ENCODE measurements at places on chromosomes 12 and 14. TPM values are rescaled to one million over a fixed set of nuclear protein-coding genes. Genes with fewer than 3 reads are reported as not detected.
A peak's percentile ranks its signal among the peaks of the same experiment; 100 is the strongest.

C12orf56 gene
- not detected for total RNA-seq

HOXC12 gene
- not detected for total RNA-seq

TEAD4 gene
- 42.7 TPM for total RNA-seq

KLRD1 gene
- total RNA-seq: 0.32 TPM

GRCh38 chr12:110766311-110767154 lies 23.8 kb upstream of the PPP1CC start:
- no peaks in the 10 kb centered on the region for H3K36me3 ChIP-seq
- DNase-seq: no peak
- no peaks in the 10 kb centered on the region for H3K27me3 ChIP-seq
- H3K4me3 ChIP-seq: no peak overlapping the region
- no peak overlapping the region for H3K27ac ChIP-seq

GRCh38 chr12:22286569-22286968 lies 47.9 kb downstream of the ST8SIA1 start:
- DNase-seq: no peak
- H3K36me3 ChIP-seq: no peaks in the 10 kb centered on the region
- no peaks in the 10 kb centered on the region for H3K27me3 ChIP-seq

GRCh38 chr14:58598028-58598803 lies 39.5 kb upstream of the DACT1 start:
- no peak overlapping the region for H3K4me3 ChIP-seq
- no peaks in the 10 kb centered on the region for H3K4me1 ChIP-seq
- no peaks in the 10 kb centered on the region for H3K27me3 ChIP-seq
- DNase-seq: peak; percentile 55

GRCh38 chr14:92922155-92922735 lies 705 bp upstream of the CHGA start:
- H3K36me3 ChIP-seq: no peaks in the 10 kb centered on the region
- DNase-seq: no peak
- peaks cover 8% of the 10 kb centered on the region for H3K4me1 ChIP-seq
- peaks cover 66% of the 10 kb centered on the region for H3K27me3 ChIP-seq

GRCh38 chr12:53452159-53453077 lies 516 bp downstream of the PCBP2 start:
- H3K27ac ChIP-seq: peak overlapping the region; percentile 95
- H3K36me3 ChIP-seq: peaks cover 47% of the 10 kb centered on the region
- peaks cover 30% of the 10 kb centered on the region for H3K4me1 ChIP-seq
- no peaks in the 10 kb centered on the region for H3K27me3 ChIP-seq

- H3K36me3 ChIP-seq: no peaks in the 10 kb centered on the region
- H3K4me3 ChIP-seq: no peak overlapping the region
- H3K27ac ChIP-seq: no peak overlapping the region
- no peaks in the 10 kb centered on the region for H3K27me3 ChIP-seq
- H3K4me1 ChIP-seq: peaks cover 24% of the 10 kb centered on the region
- DNase-seq: no peak
Measured at GRCh38 chr14:45246691-45247090, 6.3 kb downstream of the MIS18BP1 start.

DNA sequence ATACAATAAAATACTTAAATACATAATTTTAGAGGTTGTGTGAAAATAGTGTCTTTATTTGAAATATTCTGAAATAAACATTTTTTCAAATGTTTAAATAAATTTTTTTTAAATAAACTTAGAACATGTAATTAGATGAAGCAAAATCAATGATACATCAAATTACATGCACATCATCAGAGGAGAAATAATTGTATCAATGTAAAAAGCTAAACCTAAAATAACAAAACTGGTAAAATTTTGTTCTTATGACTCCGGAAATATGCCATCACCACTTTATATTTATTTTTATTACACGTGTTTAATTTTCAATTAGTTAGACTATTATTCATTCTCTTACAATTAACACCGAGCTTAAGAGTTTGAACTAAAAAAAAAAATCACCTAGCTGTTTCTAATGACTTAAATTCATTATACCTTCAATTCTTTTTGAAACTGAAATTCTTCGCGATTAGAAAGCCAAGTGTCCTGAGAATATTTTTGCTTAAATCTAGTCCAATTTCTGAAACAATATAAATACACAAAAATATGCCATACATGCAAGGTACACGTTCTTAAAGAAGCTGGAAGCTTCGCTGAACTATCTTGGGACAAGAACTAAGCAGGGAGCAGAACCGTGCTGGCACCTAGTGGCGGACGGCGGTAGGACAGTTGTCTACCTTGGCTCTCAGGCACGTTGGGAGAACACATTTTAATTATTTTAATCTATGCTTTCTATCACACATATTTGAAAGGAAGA lies 230.5 kb downstream of the SLC25A21 start:
- DNase-seq: no peak
- H3K4me1 ChIP-seq: no peaks in the 10 kb centered on the region
- H3K27ac ChIP-seq: no peak overlapping the region
- no peaks in the 10 kb centered on the region for H3K36me3 ChIP-seq
- H3K27me3 ChIP-seq: no peaks in the 10 kb centered on the region
- H3K4me3 ChIP-seq: no peak overlapping the region

GRCh38 chr12:31702047-31702446 lies 26.8 kb downstream of the AMN1 start:
- no peaks in the 10 kb centered on the region for H3K27me3 ChIP-seq
- H3K27ac ChIP-seq: no peak overlapping the region
- no peaks in the 10 kb centered on the region for H3K4me1 ChIP-seq
- H3K36me3 ChIP-seq: peaks cover 42% of the 10 kb centered on the region
- DNase-seq: no peak

DNA sequence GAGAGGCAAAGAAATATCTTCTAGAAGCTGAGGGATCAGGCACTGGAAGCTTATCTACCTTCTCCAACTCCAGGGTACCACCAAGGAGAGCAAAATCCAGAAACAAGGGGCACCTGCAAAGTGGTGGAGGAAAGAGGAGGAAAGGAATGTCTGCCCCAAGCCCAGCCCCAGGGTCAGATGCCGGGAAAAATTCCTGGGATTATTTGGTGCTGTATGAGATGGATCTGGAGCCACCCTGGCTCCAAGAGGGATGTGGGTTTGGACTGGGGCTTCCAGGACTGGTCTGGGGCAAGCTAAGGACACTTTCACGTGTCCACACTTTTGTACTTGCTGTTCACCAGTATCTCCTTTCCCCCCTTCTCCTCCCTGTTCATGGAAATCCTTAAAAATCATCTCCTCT lies 69.8 kb downstream of the DPF3 start:
- no peak overlapping the region for H3K4me3 ChIP-seq
- H3K36me3 ChIP-seq: no peaks in the 10 kb centered on the region
- no peak overlapping the region for H3K27ac ChIP-seq
- DNase-seq: no peak

- H3K36me3 ChIP-seq: no peaks in the 10 kb centered on the region
- no peaks in the 10 kb centered on the region for H3K4me1 ChIP-seq
- H3K4me3 ChIP-seq: no peak overlapping the region
- no peaks in the 10 kb centered on the region for H3K27me3 ChIP-seq
Measured at GRCh38 chr12:51631591-51631990, 40.6 kb downstream of the SCN8A start.

- H3K27me3 ChIP-seq: no peaks in the 10 kb centered on the region
- H3K4me1 ChIP-seq: no peaks in the 10 kb centered on the region
- H3K36me3 ChIP-seq: no peaks in the 10 kb centered on the region
Measured at GRCh38 chr14:72024043-72024407, 91.8 kb downstream of the RGS6 start.

DNA sequence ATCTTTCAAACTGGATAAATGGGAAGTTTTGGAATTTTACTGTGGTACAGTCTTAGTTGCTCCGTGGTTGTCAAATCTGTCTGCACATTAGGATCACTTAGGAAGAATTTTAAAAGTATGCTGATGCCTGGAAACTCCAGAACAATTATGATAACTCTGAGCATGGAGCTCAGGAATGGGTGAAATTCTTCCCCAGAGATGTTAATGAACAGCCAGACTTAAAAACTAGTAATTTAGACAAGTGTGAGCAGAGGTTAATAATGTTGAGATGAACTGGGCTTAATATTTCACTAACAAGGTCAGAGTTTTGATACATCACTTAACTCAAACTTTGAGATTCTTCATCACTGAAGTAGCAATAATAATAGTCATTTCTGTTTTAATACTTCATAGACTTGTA lies 94.5 kb downstream of the NTS start:
- no peak overlapping the region for H3K4me3 ChIP-seq
- DNase-seq: no peak
- no peaks in the 10 kb centered on the region for H3K4me1 ChIP-seq
- no peak overlapping the region for H3K27ac ChIP-seq
- no peaks in the 10 kb centered on the region for H3K27me3 ChIP-seq
- no peaks in the 10 kb centered on the region for H3K36me3 ChIP-seq

GRCh38 chr14:75487155-75487671 lies 35.1 kb upstream of the BATF start:
- no peak overlapping the region for H3K4me3 ChIP-seq
- H3K27ac ChIP-seq: no peak overlapping the region
- DNase-seq: peak; percentile 53
- H3K4me1 ChIP-seq: peaks cover 7% of the 10 kb centered on the region
- no peaks in the 10 kb centered on the region for H3K27me3 ChIP-seq

- peak; percentile 93 for DNase-seq
- H3K27ac ChIP-seq: peak overlapping the region; percentile 100
- peak overlapping the region; percentile 97 for H3K4me3 ChIP-seq
- no peaks in the 10 kb centered on the region for H3K36me3 ChIP-seq
- H3K27me3 ChIP-seq: no peaks in the 10 kb centered on the region
Measured at GRCh38 chr12:112419297-112420133, 768 bp downstream of the PTPN11 start.

DNA sequence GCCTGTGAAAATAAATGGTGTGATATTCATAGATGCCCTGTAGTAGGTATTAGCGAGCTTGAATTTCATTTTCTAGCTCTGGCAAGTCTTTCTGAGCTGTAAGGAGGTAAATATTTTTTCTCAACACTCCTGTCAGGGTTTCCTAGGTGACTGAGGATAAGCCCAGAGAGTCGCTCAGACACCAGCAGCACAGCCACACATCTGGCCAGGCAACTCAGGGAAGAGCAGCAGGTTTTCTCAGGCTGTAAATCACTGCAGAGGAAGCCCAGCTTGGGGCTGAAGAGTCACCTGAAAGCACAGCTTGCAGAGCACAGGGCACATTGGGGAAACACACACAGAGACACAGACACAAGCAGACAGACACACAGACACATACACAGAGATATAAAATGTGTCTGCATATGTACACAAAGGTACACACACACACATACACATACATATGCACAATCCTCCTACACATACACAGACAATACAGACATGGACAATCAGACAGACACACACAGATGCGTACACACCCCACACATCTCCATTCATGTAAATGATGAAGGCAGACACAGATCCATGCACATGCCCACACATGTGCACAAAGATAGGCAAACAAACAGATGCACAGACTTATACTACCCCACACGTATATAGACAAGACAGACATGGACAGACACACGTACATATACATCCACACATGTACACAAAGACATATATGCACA lies 232.0 kb upstream of the TMTC1 start:
- H3K27ac ChIP-seq: no peak overlapping the region
- DNase-seq: no peak
- H3K36me3 ChIP-seq: no peaks in the 10 kb centered on the region
- H3K4me1 ChIP-seq: no peaks in the 10 kb centered on the region
- H3K4me3 ChIP-seq: no peak overlapping the region

DNA sequence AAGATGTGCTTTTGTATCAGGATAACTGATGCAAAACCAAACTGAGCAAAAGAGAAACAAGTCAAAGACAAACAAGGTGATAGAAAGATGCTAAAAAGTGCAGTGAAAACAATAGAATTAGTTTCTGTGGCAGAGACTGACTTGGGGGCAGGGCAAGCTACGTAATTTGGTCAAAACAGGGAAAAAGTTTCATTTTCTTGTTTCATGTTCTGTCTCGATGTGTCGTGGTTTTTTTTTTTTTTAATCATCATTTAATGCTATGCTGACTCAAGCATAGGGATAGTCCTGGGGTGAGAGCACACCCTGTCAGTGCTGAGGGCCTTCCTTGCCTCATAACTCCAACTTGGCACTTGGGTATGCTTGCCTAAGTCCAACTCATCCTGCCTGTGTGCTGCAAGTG lies 144.1 kb upstream of the PTPRQ start:
- no peak for DNase-seq
- H3K27me3 ChIP-seq: no peaks in the 10 kb centered on the region
- H3K36me3 ChIP-seq: no peaks in the 10 kb centered on the region
- no peak overlapping the region for H3K27ac ChIP-seq
- no peak overlapping the region for H3K4me3 ChIP-seq

DNA sequence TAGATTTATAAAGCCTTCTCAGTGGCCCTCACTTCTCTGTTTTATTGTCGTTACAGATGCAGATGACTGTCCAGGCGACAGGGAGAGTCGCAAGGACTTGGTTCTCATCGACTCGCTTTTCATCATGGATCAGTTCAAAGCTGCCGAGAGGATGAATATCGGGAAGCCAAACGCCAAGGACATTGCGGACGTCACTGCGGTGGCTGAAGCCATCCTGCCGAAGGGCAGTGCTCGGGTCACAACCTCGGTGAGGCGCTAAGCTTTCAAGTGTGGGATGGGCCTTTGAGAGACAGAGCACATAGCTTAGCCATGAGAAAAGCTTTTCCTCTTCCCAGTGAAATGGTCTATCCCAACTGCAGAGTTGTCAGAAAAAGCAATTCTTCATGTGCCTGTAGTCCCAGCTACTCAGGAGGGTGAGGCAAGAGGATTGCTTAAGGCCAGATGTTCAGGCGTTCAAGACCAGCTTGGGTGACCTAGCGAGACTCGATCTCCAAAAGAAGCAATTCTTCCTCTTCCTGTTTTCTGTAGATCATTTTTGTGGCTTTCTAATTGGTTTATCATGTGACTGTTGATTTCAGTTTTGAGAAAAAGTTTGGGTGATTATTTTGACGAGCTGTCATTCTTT lies 56.4 kb downstream of the EP400 start:
- H3K36me3 ChIP-seq: peaks cover 18% of the 10 kb centered on the region
- H3K4me1 ChIP-seq: peaks cover 3% of the 10 kb centered on the region
- H3K27ac ChIP-seq: no peak overlapping the region
- no peak overlapping the region for H3K4me3 ChIP-seq
- DNase-seq: no peak
- H3K27me3 ChIP-seq: no peaks in the 10 kb centered on the region

DNA sequence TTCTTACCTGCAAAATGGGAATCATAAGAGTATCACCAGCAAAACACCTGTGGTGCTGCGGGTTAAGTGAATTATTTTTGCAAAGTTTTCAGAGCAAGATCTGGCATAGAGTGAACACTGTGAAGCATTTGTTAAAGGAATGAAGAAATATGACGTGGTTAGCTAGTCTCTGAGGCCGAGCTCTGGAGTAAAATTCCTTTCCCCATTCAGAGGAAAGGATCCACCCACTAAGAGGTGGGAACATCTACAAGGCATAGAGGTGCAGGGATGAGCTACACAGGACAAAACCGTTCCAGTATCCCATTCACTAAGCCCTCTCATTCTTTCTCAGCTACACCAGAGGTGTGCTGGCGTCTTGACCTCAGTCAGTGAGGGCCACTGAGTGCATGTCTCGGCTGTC lies 48.5 kb downstream of the JAG2 start:
- no peaks in the 10 kb centered on the region for H3K27me3 ChIP-seq
- H3K36me3 ChIP-seq: no peaks in the 10 kb centered on the region
- no peak overlapping the region for H3K4me3 ChIP-seq
- no peak overlapping the region for H3K27ac ChIP-seq

GRCh38 chr14:88616697-88617096 lies 53.9 kb downstream of the ZC3H14 start:
- H3K27ac ChIP-seq: no peak overlapping the region
- no peak for DNase-seq
- peaks cover 11% of the 10 kb centered on the region for H3K4me1 ChIP-seq
- H3K27me3 ChIP-seq: no peaks in the 10 kb centered on the region
- H3K36me3 ChIP-seq: peaks cover 15% of the 10 kb centered on the region

Data from esophagus muscularis mucosa (tissue), 4 donors.